ENCODE measurements at places on chromosomes 5 and 9.

- DNase-seq = peak; percentile 39
Measured at GRCh38 chr9:130433168-130433946, 11.4 kb upstream of the ASS1 start.

DNA sequence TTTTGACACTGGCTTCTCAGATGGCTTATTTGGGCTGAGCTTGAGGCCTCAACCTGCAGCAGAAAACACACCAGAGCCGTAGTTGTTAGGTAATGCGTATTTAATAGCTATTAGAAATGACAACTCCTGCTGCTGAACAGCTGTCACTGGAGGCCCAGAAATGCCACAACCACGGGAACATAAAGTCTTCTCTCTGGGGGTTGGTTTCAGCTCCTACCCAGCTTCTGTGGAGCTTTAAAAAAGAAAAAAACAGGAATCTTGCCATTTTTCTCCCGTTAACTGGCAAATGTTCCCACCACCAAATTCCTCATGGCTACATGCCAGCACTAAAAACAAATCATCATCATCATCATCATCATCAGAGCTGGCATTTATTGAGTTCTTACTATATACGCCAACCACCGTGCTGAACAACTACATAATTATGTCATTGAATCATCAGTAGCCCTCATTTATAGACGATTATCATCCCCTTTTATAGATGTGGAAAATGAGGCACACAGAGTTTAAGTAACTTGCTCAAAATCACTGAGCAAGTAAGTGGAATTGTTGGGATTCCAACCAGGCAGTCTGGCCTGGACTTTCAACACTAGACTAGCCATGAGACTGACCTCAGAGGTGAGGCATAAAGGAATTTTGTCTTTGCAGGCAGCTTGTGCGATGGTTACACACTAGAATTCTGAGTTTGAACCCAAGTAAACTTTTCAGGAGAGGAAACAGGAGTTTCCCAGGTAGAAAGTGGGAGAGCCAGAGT, 185.3 kb upstream of the WWC1 start:
- no peak for DNase-seq

- no peak for DNase-seq
Measured at GRCh38 chr5:19058216-19058615, 929.8 kb downstream of the CDH18 start.

DNA sequence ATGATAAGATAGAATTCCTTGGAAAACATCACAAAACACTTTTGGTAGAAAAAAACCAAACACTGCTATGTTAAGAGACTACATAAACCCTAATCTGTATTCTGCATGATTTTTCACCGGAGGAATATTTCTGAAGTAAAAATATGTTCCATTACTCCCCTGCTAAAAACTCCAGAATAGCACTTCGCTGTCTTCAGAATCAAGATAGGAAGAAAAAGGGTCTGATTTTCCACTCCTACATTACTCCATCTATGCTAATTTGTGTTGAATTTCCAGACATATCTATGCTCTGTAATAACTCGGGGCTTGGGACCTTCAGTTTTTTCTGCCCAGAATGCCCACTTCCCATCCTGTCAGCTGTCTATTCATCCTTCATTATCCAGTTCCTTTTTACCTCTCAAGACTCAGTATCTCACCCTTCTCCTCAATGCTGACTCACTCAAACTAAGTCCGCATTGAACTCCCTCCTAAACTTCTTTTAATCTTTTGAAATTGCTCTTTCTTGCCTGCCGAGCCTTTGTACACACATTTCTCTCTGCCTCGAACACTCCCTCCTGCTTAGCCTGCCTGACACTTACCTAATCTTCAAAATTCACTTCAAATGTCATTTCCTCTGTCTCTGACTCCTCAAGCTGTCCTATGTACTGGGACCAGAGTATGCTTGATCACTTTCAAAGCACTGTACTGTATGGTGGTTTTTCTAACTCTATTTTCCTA, 171.0 kb downstream of the ARRDC3 start:
- no peak for DNase-seq

DNA sequence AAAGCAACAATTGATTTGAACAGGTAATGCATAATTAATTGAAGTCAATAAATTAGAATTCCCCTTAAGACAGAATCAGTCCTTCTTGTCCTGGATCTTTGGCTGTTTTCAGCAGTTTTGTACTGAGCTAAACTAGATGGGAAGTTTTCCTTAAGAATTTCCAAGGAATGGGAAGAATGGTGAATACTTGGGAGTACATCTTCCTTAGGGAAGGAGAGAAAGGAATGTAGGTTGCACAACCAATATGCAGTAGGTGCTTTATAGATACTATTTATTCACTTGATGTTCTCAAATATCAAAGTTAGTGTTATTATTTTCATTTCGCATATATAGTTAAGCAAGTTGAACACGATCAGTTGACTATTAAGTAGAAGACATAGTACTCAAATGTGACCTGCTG, 183.5 kb upstream of the MAP1B start:
- no peak for DNase-seq

DNA sequence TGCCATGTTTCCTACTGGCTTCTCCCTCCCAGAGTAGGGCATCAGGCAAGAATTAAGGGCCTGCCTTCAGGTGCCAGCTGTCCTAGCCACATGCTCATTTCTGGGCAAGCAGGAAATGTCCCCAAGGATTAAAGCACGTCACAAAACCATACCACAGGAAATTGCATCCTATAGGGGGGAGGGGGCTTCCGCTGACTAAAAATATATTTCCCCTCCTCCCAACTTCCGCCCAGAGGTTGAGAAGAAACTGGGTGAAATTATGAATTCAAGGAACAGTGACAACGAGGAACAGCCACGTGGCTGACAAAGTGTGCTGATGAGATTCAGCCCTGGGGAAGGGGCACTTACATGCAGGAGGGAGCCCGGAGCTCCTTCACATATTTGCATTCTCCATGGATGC, 4.1 kb downstream of the HBEGF start:
- no peak for DNase-seq

DNA sequence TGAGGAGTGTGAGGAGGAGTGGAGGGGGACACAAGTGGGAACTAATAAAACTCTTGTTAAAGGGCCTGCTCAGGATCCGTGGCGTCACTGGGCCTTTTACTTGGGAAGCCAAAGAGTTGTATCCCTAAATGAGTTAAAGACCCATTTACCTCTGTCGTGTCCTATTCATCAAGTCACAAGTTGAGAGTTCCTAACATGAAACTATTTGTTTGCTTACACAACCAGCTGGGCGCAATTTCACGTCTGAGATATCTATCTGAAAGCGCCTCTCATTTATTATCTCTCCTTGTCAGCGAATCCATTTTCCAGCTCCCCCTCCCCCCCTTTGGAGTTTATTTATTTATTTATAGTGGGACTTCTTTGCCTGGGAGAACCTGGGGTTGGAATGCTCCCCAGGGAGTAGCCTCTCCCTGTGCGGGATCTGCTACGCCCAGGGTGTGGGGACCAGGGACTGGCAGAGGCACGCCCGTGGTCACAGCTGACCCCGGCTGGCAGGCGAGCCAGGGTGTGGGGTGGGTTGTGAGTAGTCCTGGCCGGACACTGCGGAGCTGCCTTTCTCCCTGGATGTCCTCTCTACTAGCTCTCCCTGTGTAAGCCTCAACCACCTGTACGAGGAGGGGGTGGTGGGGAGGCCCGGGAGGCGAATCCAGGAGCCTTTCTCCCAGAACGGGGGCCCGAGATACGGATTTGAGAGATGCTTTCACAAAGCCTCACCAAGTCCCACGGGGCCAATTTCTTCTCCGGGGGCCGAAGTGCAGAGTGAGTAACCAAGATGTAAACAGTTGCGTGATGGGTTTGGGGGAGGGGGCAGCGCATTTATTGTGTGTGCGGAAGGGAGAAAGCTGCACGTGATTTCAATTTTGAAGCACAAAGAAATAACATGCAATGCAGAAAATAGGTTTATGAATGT, 15.3 kb downstream of the NR2F1 start:
- no peak for DNase-seq

DNA sequence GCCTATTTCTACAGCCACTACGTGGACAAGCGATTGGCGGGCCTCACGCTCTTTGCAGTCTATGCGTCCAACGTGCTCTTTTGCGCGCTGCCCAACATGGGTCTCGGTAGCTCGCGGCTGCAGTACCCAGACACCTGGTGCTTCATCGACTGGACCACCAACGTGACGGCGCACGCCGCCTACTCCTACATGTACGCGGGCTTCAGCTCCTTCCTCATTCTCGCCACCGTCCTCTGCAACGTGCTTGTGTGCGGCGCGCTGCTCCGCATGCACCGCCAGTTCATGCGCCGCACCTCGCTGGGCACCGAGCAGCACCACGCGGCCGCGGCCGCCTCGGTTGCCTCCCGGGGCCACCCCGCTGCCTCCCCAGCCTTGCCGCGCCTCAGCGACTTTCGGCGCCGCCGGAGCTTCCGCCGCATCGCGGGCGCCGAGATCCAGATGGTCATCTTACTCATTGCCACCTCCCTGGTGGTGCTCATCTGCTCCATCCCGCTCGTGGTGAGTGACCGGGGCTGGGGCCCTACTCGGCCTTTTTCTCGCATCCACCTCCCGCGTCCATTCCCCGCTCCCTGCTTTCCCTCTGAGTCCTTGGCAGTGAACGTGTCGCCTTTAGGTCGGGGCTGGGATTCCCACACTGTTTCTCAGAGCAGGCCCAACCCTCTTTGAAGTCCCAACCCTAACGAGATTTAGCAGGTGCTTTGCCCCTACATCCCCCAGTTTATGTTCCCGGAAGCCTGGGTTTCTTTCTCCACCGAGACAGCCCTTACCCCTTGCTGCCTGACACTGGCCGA, 1.8 kb downstream of the PTGER4 start:
- DNase-seq = peak; percentile 65
